Activated CD4-positive, alpha-beta T cell treated with anti-CD3 and anti-CD28 coated beads, Interleukin-2, amount 50 U/mL, for 48 hours (primary cell): ENCODE measurements at places on chromosomes 6 and 20.

DNA sequence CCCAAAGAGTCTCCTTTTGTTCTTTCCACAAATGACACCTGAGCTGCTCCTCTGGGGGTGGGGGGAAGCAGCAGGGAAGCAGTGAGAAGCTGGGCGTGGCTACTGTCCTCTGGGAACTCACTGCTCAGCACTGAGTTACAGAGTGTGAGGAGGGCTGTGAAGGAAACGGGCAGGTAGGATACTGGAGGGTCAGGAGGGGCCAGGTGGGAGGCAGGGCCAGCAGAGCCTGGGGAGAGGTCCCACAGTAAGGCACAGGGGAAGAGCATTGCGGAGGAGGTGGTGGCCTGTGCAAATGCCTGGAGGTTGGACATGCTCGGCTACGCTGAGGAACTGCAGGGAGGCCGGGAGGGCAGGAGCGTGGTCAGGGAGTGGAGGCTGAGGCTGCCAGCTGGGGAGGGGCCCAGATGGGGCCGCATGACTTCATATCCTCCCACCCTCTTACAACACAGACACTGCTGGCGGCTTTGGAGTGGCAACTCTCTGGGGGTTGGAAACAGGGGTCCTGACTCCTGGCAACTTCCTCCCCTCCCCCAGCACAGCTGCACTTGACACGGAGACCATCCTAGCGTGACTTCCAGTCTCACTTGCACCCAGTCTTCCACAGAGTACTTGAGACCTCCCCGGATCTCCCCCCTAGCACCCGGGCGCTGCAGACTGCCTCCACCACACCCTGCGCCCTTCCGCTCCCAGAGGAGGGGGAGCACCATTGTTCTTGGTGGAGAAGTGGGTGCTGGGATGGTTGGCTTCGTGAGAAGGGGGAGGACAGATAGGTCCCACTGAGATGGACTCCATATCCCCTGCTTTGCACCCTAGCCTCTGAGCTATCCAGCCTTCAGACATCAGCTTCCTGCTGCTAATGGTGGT lies 34.2 kb downstream of the RBM38 start:
- DNase-seq = no peak

DNA sequence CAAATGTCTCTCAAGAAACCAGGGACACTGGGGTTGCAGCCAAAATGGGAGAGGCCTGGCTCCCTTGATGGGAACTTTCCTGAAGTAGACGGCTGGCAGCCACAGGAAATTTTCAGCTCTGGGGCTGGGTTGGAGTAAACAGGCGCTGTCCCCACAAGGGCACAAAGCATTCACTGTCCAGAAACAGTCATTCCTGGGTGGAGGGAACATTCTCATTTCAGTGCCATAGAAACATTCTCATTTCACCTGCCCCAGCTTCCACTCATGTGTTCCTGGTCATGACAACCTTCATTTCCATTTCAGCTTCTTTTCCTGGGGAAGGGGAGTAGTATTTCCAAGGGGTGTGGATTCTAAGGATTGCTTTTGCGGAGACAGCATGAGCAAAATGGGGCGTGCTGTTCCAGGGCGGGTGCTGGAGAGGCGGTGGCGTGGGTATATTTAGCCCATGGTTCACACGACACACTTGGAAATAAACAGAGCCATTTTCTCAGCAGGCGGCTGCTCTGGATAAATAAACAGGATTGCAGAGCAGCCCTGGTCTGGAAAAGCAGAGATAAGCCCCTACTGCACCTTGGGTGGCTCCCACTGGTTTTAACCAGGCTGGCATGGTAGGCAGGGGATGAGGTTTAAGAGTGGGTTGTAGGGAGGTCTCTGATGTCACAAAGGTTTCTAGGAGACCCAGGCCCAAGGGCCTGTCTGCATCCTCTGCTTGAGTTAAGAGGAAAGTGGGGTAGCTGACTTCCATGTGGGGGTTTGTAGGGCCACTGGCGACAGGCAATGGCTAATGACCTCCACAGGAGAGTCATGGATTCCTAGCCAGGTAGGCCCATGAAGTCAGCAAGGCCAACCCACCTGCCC lies 32.9 kb downstream of the COX4I2 start:
- no peak for DNase-seq

GRCh38 chr6:42090819-42091717 lies 40.7 kb downstream of the TAF8 start:
- DNase-seq = no peak

GRCh38 chr20:62022575-62023139 lies 43.0 kb downstream of the TAF4 start:
- DNase-seq = no peak

DNA sequence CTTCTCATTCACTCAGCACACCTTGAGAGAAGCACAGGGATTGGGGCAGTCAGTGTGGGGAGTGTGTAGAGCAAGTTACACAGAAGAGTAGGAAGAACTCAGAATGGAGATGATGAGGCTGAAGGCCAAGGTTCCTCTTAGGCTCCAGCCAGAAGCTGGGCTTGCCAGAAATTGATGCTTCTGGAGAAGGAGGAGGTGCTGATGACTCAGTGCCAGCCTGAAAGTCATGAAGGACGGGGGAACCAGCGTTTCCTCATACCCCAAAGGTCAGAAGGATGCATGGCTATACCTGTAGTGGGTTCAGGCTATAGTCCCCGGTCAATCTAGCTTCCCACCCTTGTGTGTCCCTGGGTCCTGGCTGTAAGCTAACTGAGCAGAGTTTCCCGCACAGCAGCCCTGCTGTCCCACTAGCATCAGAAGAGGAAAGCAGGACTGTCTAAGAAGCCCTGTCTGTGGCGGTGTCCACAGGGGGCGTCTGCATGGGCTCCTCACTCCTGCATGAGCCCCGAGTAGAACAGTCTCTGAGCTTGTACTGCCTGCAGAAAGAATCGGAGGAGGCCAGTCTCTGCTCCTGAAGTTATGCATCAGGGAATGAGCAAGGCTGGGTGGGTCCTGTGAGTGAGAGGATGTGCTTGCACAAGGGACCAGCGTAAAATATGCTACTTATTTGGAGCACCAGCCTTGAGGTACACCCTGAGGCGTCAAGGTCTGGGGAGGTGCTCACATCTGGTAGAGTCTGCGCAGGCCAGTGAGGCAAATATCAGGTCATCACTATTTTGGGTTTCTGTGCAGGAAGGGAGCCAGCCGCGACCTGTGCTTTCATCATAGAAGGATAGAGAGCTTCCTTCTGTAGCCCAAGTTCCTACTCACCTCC lies 148.5 kb downstream of the MRPL14 start:
- no peak for DNase-seq

GRCh38 chr20:11352041-11352440 lies 565.7 kb upstream of the BTBD3 start:
- DNase-seq = no peak

GRCh38 chr20:10595266-10595665 lies 78.5 kb downstream of the JAG1 start:
- DNase-seq = no peak

GRCh38 chr6:145736661-145737144 lies 1.4 kb upstream of the EPM2A start:
- no peak for DNase-seq

DNA sequence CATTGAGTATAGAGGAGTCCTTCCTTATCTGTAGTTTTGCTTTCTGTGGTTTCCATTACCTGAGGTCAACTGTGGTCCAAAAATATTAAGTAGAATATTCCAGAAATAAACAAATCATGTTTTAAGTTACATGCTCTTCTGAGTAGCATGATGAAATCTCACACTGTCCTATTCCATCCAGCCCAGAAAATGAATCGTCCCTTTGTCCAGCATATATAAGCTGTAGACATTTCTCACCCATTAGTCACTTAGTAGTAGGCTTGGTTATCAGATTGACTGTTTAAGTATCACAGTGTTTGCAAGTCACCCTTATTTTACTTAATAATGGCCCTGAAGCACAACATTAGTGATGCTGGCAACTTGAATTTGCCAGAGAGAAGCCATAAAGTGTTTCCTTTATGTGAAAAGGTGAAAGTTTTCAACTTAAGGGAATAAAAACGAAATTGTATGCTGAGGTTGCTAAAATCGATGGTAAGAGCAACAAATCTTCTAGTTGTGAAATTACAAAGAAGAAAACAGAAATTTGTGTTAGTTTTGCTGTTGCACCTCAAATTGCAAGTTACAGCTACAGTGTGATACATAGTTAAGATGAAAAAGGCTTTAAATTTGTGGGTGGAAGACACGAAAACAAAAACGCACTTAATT lies 198.6 kb upstream of the SIM1 start:
- no peak for DNase-seq

GRCh38 chr6:112764377-112764776 lies 417.2 kb downstream of the RFPL4B start:
- DNase-seq = no peak

DNA sequence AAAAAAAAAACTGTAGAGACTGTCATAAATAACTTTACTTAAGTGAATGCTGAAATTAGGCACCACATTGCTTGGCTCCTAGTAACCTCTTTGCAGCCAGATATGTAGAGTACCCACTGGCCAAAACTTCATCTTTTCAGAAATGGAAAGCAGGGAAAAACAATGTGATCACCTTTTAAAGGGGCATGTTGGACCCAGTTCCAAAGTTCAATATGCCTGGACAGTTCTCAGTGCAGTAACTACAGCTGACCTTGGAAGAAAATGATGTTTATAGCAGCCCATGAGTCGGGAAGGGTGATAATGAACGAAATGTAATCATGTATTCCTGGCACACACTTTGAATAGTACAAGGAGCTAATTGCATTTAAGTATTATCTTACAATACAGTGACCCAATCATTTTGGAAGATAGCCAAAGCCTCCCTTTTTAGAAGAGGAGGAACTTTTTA lies 93.6 kb upstream of the TAB2 start:
- DNase-seq = no peak

GRCh38 chr6:166575205-166575604 lies 11.3 kb downstream of the RAMACL start:
- DNase-seq = no peak

GRCh38 chr6:157537556-157537955 lies 156.6 kb downstream of the ZDHHC14 start:
- no peak for DNase-seq

DNA sequence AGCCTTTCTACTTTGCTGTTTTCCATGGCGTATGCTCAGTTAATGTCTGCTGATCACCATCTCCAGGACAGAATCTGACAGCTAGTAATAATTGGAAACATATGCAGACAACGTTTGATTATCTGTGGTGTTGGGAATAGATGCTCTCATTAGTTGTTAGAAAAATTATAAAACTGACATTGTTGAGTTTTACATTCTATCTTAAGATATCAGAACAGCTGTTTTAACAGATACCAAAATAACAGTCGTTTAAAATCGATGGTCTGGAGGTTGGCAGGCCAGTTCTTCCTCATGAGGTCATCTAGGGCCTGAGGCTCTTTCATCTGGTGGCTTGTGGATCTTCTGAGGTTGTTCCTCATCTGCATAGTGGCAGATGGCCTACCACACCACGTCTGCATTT lies 137.6 kb downstream of the AIG1 start:
- no peak for DNase-seq

DNA sequence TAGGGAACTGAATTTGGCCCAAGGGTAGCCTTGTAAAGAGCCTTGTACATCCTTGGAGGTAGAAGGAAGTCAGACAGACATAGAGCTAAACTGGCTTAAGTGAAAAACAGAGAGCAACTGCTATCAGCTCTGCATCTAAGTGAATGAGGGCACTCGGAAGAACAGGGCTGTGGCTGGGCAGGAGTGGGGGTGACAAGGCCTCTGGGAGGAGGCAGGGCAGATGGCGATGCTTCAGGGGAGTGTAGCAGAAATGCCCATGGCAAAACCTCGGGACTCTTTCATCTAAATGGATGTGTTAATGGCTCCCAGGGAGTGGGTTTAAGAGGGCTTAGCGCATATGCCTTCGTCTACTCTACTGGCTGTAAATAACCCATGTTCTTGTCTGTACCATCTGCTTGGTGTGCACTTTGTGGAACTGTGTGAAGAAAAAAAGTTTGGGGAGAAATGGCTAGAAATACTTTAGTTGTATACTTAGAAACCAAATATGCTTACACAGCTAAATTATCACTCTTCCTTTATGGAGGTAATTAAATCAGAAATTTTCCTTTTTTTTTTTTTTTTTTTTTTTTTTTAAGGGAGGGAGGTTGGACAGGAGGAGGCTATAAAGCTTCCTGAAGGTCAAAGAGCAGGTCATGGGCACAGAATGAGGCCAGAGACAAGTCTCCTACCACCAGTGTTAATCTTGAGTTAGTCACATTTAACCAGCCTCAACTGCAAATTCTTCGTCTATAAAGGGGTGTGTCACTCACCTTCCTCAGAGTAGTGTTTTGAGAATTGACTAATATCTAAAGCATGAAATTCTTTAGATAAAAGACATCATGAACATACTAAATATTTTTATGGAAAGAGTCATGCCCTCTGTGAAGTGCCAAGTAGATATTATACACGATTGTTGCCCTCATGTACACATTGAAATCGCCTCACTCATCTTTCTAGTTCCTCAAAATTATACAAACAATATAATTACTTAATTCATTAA lies 60.9 kb downstream of the FYN start:
- DNase-seq = no peak

GRCh38 chr6:26304213-26304796 lies 60.7 kb upstream of the BTN3A2 start:
- DNase-seq = no peak

DNA sequence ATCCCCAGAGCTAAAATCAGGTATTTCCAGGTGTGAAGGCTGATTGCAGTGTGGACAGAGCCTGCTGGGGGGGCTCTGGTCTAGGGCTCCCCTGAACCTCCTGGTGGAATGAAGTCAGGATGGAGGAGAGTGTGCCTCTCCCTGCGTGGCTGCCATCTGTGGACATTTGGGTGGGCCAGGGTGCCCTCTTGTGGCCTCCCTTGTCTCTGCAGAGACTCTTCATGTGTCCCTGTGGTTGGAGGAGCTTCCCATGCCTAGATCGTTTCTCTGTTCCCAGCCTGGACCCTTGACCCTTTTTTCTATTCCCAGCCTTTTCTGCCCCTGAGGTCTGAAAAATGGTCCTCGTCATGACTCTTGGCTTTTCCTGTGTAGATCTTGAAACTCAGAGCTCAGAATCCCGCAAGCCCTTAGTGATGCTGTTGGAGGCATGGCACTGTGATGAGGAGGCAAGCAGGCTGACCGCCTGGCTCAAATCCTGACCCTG lies 9.9 kb upstream of the PSMF1 start:
- peak; percentile 63 for DNase-seq

- DNase-seq = no peak
Measured at GRCh38 chr20:31562241-31562640, 42.8 kb upstream of the ID1 start.
